WTC11 (cell line): ENCODE measurements at places on chromosomes 16 and 17.
A peak's percentile ranks its signal among the peaks of the same experiment; 100 is the strongest.

DNA sequence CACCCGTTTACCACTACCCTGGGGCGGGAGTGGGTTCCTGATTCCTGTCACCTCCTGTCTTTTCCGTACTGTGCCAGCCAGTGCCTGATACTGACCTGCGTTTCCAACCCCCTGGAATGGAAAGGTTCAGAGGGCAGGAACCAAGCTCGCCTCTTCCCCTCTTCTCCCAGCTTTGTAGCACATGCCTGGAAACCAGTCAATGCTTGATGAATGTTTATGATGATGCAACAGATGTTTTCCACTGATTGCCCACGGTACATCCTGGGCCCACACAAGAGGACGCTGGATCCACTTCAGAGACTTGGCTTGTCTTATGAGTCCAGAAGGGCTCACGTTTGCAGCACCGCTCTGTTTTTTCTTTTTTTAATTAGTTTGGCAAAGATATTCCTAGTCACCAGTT, 262.0 kb downstream of the CPPED1 start:
- DNase-seq, result no peak

DNA sequence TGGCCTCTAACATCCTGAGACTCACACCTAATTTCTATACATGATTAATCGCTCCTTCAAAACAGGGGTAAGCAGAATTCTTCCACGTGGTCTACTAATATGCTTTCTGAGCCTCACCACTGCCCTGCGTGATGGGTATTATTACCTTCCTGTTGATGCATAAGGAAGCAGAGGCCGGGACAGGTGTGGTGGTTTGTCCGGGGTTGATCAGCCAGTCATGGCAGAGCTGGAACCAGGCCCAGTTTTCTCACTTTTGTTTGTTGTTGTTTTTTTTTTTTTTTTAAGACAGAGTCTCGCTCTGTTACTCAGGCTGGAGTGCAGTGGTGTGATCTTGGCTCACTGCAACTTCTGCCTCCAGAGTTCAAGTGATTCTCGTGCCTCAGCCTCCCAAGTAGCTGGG, 31.2 kb downstream of the RNF135 start:
- DNase-seq, result no peak

DNA sequence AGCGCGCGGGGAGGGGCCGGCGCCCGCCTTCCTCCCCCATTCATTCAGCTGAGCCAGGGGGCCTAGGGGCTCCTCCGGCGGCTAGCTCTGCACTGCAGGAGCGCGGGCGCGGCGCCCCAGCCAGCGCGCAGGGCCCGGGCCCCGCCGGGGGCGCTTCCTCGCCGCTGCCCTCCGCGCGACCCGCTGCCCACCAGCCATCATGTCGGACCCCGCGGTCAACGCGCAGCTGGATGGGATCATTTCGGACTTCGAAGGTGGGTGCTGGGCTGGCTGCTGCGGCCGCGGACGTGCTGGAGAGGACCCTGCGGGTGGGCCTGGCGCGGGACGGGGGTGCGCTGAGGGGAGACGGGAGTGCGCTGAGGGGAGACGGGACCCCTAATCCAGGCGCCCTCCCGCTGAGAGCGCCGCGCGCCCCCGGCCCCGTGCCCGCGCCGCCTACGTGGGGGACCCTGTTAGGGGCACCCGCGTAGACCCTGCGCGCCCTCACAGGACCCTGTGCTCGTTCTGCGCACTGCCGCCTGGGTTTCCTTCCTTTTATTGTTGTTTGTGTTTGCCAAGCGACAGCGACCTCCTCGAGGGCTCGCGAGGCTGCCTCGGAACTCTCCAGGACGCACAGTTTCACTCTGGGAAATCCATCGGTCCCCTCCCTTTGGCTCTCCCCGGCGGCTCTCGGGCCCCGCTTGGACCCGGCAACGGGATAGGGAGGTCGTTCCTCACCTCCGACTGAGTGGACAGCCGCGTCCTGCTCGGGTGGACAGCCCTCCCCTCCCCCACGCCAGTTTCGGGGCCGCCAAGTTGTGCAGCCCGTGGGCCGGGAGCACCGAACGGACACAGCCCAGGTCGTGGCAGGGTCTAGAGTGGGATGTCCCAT, 232.8 kb downstream of the SEC14L1 start:
- DNase-seq, result peak; percentile 51

- no peak for DNase-seq
Observed at GRCh38 chr17:77173104-77173503, 32.3 kb downstream of the SEC14L1 start.

DNA sequence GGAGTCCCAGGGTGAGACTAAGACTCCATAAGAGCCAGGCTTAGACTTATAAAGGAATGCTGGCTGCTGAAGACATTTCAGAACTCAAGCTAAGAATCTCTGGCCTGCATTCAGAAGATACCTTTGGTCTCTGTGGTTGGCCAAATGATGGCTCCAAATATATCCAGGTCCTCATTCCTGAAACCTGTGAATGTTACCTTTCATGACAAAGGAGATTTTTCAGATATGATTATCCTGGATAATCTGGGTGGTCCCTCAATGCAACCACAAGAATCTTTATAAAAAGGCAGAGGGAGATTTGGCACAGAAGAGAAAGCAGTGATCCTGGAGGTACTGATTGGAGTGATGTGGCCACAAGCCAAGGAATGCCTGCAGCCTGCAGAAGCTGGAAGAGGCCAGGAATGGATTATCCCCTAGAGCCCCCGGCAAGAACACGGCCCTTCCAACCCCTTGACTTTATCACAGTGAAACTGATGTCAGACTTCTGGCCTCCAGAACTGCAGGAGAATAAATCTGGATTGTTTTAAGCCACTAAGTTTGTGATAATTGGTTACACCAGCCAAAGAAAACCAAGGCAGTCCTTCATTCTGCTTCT, 253.3 kb downstream of the SLC39A11 start:
- no peak for DNase-seq

GRCh38 chr16:22355487-22355908, 18.9 kb downstream of the CDR2 start:
- no peak for DNase-seq

DNA sequence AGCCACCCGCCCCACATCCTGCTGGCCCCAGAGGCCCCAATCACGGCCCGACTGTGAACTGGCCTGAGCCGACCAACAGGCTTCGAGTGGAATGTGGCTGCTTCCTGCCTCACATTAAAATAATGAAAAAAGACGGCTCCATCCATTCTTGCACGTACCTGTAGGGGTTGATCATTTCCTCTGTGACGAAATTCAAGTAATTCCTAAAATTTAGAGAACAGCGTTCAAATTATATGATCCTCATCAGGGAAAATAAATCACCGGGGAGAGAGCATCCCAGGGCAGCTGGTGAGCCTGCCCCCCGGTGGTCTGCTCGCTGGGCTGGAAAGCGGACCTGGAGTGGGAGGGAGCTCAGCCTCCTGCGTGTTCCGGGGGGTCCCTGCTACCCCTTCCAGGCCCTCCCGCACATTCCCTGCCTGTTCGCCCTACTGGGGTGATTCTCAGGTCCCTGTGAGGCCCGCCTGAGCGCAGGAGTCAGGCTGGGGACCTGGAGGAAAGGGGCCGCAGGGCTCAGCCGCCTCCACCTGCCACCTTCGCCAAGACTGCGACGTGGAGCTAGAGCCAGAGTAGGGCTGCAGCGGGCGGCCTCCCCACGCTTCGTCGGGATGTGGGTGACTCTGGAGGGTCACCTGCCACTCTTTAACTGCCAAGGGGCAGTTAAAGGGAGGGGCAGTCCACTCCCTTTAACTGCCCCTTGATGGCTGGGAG, 28.9 kb downstream of the SLC7A5 start:
- DNase-seq, result no peak

GRCh38 chr16:88389621-88390160, 6.9 kb downstream of the ZNF469 start:
- no peak for DNase-seq

GRCh38 chr16:56202036-56202435, 10.7 kb downstream of the GNAO1 start:
- DNase-seq, result no peak

DNA sequence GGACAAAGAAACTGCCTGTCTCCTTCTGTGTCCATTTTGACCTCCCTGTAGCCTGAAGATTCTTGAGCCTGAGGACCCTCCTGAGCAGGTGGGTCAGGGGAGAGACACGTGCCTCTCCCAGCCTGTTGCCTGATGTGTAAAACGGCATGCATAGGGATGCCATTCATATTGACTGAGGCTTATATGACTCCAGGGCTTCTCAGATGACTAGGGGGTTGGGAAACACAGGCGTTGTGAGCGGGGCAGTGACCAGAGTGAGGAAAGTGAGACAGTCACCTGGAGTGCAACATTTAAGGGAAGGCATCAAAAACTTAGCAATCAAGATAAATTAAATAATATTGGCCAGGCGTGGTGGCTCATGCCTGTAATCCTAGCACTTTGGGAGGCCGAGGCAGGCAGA, 5.1 kb upstream of the SLC16A5 start:
- DNase-seq, result no peak

- DNase-seq, result peak; percentile 92
Observed at GRCh38 chr16:85327731-85328675, 215.7 kb upstream of the CIBAR2 start.

GRCh38 chr17:17344507-17345293, 41.5 kb downstream of the NT5M start:
- no peak for DNase-seq

DNA sequence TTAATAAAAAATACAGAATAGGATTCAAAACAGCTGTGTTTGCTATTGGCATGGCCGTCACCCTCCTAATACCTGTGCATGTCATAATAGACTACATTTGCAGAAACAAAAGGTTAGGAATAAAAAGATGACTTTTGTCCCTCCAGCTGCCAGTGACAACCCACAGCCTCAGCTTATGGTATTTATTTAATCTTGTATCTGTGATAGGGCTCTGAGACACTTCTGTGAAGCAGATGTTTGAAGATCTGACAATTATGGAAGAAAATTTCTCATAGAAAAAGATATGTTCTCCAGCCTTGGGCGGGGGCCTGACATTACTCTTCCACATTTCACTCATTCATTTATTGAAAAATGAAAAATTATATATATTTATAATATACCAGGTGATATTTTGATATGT, 62.2 kb downstream of the PITPNC1 start:
- DNase-seq, result no peak

- DNase-seq, result no peak
Observed at GRCh38 chr17:56898874-56899273, 15.0 kb downstream of the TRIM25 start.

DNA sequence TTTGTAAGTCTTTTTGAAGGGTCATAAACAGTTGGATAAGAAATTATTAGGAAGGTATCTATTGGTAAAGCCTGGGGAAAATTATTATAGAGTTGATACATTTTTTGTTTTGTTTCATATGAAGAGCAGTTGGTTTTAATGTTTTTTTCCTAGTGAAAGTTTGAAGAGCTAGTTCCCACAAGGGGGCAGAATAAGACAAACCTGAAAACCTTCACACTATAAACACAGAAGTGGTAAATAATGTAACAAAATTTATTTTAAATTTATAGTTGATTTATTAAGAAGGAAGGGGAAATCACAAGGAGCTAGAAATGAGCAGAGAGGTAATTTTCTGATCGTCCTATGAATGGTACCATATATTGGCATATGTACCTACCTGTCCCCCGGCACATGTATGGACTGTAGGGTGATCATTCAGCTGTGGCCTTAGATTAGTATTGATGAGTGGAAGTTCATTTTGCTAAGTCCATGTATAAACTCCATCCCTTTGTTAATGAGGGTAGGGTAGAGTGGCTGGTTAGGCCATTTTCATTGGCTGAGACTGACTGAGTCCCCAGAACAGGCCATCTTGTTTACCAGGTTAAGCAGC, 116.3 kb downstream of the TANC2 start:
- DNase-seq, result no peak

GRCh38 chr17:79444198-79444597, 166.7 kb downstream of the RBFOX3 start:
- DNase-seq, result no peak

DNA sequence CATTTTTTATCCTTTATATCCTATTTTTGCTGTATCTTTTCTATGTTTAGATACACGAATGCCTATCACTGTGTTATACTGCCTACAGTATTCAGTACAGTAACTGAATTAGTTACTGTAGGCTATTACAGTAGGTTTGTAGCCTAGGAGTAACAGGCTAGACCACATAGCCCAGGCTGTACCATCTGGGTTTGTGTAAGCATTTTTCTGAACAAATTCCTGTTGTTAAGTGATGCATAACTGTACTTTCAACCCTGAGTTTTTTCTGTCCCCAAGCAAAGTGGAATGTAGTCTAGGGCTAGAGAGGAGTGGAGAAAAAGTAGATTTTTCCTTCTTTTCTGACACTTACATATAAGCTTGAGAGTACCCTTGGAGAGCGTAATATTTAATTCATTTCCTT, 282.1 kb downstream of the HS3ST3B1 start:
- DNase-seq, result no peak

- no peak for DNase-seq
Observed at GRCh38 chr17:20774472-20775135, 195.1 kb downstream of the CDRT15L2 start.

GRCh38 chr17:62681939-62682381, 54.5 kb downstream of the MRC2 start:
- no peak for DNase-seq

GRCh38 chr17:60823515-60823914, 145.9 kb downstream of the BCAS3 start:
- DNase-seq, result no peak

DNA sequence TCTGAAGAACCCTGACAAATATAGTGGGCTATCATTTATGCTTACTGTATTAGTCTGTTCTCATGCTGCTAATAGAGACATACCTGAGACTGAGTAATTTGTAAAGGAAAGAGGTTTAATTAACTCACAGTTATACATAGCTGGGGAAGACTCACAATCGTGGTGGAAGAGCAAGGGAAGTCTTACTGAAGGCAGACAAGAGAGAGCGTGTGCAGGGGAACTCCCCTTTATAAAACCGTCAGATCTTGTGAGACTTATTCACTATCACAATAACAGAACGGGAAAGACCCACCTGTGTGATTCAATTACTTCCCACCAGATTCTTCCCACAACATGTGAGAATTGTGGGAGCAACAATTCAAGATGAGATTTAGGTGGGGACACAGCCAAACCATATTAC, 526.8 kb upstream of the GOT2 start:
- DNase-seq, result no peak

DNA sequence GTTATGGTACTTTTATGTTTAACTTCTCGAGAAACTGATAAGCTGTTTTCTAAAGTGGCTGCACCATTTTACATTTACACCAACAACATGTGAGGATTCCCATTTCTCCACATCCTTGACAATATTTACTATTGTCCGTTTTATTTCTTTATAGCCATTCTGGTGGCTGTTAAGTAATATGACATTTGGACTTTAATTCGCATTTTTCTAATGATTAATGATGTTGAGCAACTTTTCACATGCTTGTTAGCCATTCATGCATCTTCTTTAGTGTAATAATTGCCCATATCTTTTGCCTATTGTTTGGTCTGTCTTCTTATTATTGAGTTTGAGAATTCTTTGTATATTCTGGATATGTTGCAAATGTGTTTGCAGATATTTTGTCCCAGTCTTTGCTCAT, 114.2 kb downstream of the DNAH9 start:
- no peak for DNase-seq

DNA sequence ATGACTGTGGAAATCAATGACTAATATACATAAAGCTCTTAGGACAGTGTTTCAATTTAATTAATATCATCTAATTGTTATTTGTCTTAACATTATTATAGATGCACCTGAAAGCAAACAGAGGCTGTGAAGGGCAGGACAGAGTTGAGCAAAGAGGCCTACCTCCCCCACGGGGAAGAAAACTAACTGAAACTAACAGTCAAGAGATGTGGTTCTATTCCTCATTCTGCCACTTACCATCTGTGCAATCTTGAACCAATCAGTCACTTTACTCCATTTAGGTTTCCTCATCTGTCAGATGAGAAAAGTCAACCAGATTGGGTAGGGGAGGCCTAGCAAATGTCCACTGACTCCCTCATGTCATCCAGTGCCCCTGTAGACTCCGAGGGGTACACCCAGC, 59.1 kb downstream of the C17orf67 start:
- no peak for DNase-seq
